ENCODE measurements at places on chromosomes 7 and 10.

- no peak for DNase-seq
Measured at GRCh38 chr7:28999427-28999826, 41.3 kb upstream of the TRIL start.

DNA sequence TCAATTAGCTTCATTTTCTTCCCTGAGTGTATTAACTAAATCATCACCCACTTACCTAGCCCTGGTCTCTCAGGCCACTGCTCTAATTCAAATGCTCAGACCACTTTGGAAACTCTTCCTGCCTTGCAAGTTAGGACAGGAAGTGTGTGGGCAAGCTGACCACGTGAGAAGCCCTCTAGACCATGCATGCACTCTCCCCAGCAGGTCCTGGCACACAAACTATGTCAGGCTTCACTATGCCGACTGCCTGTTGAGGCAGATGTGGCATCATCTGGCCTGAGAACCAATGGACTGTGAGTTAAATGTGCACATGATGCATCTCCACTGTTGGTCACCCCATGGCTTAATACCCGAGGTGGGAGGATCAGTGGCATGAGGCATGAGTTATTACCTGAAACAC lies 439.6 kb downstream of the GRID1 start:
- no peak for DNase-seq

DNA sequence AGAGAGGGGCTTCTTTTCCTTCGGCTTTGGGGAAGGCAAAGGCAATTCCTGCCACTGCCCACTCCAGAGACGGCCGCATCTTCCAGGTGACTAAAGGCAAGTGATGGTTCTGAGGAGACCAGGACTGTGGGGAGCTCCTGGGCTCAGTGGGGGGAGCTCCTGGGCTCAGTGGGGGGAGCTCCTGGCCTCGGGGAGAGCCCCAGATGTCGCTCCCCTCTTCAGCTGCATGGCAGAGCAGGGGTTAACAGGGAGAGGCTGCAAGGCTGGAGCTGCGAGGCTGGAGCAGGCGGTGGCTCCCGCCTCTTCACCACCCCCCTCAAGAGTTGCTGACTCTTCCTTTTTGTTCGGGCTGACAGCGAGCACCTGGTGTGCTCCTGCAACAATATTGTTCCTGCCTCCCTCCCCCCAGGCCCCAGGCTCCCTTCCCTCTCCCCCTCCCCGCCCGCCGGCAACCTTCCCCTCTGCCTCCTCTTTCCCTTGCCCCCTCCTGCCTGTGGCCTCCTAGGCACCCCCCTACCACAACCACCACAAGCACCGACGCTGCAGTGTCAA lies 56.3 kb upstream of the LBX1 start:
- DNase-seq, result no peak

- no peak for DNase-seq
Measured at GRCh38 chr7:1269336-1269890, 36.7 kb downstream of the UNCX start.

- no peak for DNase-seq
Measured at GRCh38 chr7:27107391-27108381, 5.2 kb upstream of the HOXA2 start.

DNA sequence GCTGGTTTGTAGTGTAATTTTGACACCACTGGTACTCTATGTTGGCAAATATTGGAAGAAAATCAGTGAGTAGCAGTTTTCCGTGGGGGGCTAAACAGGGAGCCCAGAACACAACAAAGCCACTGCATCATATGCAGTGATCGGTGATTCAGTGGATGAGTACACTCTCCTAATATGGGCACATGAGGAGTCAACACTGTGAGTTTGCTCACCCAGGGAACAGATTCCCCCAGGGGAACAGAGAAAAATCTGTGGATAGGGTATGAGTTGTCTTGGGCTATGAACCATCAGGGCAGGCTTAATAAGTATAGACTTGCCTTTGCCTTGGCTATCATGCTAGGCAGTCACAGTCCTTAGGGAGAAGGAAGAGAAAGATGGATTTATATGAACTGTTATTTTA lies 227.7 kb upstream of the SEMA3E start:
- no peak for DNase-seq

DNA sequence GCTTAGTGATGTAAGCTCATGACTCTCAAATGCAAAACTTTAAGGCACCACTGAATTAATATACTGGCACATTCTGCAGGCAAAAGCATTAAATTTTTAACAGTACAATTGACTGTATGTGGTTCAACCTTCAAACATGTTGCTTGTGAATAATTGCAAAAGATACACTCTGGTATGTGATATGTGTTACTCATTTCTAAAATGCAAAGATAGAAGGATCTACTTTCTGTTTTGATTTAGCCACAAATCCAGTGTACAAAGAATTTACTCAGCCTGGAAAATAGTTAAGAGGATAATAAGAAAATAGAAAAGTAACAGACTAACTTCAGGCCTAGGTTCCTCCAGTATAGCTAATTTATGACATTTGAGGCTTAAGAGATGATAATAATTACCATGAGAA lies 66.6 kb upstream of the NOBOX start:
- DNase-seq, result no peak
